ENCODE measurements at places on chromosomes 5 and 9.

DNA sequence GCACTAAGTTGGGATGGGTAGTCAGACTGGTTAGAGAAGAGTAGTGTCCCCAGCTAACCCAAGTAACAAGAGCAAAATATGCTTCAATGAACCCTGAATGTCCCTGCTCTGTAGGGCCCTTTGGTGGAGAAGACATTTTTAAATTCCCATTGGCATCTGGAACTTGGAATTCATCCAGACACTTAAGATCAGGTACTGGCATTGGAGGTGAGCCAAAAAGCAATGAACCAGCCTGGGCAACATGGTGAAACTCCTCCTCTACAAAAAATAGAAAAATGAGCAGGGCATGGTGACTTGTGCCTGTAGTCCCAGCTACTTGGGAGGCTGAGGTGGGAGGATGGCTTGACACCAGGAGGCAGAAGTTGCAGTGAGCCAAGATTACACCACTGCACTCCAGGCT lies 58.9 kb upstream of the ZNF618 start:
- DNase-seq: no peak

- DNase-seq: no peak
Measured at GRCh38 chr9:103977163-103977562, 116.9 kb upstream of the SMC2 start.

GRCh38 chr9:90044710-90045151 lies 439.9 kb downstream of the GADD45G start:
- DNase-seq: no peak

- no peak for DNase-seq
Measured at GRCh38 chr5:109574985-109575384, 114.7 kb upstream of the MAN2A1 start.
